Fibroblast of mammary gland (primary cell): ENCODE measurements at places on chromosomes 16 and 17.

- DNase-seq, result peak; percentile 10
These were observed 12.5 kb upstream of the C1QTNF8 start for GRCh38 chr16:1108299-1109252.

- peak; percentile 80 for DNase-seq
These were observed 2.2 kb upstream of the CDH5 start for GRCh38 chr16:66364117-66364958.

DNA sequence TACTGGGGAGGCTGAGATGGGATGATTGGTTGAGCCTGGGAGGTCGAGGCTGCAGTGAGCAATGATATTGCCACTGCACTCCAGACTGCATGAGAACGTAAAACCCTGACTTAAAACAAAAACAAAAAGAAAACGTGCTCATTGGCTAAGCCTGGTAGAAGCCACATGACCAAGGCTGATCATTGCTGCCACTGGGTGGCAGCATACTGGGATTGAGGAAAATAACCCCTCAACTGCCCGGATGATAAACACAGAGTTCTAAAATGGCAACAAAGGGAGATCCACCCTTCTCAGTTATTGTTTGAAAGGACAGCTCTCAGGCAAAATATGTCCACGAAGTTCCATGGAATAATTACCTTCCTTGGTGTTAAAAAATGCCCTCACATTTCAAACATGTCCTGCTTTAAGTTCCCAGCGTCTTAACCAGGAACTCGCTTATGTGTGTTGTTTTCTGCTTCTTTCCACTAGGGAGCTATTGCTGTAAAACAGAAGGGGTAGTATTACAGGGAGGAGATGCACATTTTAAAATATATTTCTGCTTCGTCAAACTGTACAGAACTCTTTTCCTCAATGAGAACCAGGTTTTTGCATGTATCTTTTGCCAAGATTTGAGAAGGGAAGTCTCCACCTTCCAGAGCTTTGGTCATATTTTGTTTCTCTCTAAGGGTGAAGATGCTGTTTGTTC, 675.3 kb downstream of the MAF start:
- DNase-seq, result peak; percentile 6

GRCh38 chr16:86558355-86559193, 3.5 kb upstream of the MTHFSD start:
- DNase-seq, result no peak

- no peak for DNase-seq
These were observed 648.1 kb downstream of the TOX3 start for GRCh38 chr16:51898872-51899271.

- DNase-seq, result no peak
These were observed 278.1 kb downstream of the ZFHX3 start for GRCh38 chr16:72769876-72770275.

DNA sequence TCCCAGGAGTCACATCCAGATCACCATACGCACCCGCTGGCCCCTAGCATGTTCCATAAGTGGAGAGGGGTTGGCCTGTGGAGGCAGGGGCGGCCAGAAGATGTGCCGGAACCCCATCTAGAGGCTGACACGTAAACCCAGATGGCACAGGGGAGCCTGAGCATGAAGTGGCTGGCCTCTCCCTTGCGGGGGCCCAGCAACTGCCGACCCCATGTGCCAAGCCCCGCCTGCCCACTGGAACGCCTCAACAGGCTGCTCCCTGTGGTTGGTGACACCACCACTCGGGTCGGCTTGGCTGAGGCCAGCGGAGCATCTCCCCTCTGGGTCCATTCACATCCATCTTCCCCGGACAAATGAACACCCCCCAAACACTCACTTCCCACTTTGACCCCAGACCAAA, 9.5 kb downstream of the BCAR1 start:
- no peak for DNase-seq

DNA sequence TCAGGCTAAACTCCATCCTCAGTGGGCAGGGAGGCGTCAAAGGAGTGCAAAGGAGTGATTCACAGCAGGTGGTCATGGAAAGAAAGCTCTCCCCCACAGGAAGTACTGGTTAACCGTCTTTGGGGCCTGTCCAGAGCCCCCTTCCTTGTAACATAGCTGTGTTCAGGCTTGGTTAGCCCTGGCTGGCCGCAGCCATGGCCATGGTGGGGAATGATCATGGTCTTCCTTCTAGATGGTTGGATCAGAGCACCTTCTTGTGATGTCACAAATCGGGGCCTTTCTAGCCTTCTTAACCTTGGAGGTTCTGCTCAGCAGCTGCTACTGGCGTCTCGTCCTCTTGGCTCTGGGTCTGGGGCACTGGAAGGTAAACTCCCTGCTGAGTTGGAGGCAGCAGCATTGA, 15.8 kb downstream of the NKD1 start:
- no peak for DNase-seq

- no peak for DNase-seq
These were observed 57.3 kb downstream of the MAF start for GRCh38 chr16:79543219-79543618.

DNA sequence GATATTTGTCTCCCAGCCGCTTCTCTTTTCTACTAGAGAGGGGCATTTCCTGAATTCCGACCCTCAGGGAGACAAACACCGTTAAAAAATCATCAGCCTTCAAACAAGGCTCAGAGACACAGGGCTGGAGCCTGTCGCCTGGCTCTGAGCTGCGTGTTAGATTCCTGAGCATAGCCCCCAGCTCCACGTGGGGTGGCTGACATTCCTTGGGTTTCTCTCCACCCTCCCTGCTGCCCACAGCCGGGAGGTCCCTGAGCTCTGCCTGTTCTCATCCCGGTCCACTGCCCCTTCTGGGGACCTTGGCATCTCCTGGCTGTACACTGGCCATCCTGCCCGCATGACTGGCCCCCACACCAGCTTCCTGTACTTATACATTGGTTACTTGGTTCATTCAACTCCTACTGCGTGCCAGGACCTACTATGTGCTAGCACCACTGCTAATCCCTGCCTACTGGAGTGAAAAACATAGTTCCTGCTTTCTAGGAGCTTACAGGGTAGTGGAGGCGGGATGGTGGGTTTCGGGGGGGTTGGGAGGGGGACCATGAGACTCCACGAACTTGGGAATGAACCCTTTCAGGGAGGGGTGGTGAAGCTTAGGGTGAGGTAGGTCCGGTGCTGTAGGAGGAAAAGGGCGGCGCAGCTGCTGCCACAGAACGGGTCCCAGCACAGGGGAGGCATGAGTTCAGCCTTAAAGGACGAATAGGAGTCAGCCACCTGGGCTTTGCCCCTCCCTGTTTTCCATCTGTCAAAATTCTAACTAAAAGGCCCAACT, 52.1 kb upstream of the TMEM132E start:
- no peak for DNase-seq

- DNase-seq, result no peak
These were observed 1.0 kb downstream of the PMM2 start for GRCh38 chr16:8798535-8799157.

GRCh38 chr17:44850612-44851011, 2.9 kb downstream of the HIGD1B start:
- no peak for DNase-seq

DNA sequence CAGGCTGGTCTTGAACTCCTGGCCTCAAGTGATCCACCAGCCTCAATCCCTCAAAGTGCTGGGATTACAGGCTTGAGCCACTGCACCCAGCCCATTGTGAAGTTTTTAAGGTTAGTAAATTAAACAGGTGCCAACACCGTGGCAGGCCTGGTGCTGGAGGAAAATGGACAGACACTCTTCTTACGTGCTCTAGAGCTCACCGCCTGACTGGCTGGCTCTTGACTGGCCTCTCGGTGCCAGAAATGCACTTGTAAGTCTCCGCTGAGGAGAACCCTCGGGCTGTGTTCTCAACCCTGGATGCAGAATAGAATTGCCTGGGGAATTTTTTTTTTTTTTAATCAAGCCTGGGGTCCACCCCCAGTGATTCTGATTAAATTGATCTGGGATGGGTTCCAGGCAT, 10.3 kb upstream of the HAS3 start:
- no peak for DNase-seq

- DNase-seq, result no peak
These were observed 7.2 kb upstream of the DRC7 start for GRCh38 chr16:57687363-57687929.

DNA sequence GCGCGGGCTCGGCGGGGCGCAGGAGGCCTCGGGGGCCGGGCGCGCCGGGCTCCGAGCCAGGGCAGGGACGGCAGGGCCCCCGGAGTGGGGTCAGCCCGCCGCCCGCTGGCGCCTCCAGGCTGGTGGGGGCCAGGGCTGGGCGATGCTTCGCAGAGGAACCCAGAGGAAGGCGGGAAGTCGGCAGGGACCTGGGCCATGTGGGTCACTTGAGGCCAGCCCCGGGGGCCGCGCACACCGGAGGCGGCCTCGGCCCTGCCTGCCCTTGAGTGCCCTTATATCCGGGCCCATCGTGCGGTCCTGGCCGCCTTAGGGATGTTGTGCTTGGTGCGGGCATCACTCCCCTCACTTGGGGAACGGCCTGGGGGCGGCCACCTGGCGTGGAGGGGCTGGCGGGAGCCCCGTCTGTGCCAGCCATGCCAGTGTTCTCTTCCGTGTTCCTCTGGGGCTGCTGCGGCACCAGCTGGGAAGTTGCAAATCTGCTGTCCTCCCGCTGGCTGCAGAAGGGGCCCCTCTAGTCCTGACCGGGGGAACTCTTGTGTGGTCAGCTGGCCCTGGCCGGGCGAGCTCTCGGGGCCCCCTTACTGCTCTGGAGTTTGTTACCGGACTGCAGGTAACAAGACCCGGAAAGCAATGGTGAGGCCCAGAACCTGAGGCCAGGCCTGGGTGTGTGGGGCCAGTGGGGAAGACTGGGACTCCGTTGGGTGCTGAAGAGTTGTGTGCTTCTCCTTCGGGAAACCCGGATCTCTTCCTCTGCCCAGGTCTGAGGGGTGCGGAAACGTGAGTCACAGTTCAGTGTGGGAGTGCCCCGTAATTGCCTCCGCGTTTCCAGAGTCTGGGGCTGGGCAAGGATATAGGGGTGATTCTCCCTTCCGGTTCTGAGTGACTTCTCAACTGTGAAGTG, 849 bp downstream of the CAPN15 start:
- peak; percentile 76 for DNase-seq

- peak; percentile 28 for DNase-seq
These were observed 27.4 kb upstream of the CACNA1H start for GRCh38 chr16:1125471-1125870.

DNA sequence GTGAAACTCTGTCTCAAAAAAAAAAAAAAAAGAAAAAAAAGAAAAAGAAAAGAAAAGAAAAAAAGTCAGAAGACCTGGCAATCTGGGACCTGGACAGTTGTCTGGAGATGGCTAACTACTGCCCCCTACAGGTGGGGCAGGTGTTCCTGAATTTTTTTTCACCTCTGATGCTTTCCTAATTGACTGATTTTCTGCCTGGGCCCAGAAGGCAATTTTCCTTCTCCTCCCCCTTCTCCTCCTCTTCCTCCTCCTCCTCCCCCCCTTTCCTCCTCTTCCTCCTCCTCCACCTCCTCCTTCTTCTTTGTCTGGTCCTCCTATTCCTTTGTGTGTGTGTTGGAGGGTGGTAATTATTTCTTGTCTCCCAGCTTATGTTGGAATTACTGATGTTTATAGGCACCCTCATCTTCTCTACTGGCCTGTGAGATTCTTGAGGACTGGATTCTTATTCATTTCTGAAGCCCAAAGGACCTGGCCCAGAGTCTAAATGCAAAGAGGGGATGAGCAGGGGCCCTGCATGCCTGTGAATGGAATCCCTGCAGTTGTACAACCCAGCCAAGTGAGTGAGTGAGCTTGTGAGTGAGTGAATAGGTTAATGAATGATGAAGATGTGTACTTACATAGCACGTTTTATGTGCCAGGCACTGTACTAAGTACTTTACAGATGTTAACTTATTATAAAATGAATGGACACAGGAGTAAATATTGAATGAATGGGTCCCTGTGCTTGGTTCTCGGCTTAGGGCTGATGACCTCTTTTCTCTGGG, 26.9 kb downstream of the IRX5 start:
- peak; percentile 47 for DNase-seq

DNA sequence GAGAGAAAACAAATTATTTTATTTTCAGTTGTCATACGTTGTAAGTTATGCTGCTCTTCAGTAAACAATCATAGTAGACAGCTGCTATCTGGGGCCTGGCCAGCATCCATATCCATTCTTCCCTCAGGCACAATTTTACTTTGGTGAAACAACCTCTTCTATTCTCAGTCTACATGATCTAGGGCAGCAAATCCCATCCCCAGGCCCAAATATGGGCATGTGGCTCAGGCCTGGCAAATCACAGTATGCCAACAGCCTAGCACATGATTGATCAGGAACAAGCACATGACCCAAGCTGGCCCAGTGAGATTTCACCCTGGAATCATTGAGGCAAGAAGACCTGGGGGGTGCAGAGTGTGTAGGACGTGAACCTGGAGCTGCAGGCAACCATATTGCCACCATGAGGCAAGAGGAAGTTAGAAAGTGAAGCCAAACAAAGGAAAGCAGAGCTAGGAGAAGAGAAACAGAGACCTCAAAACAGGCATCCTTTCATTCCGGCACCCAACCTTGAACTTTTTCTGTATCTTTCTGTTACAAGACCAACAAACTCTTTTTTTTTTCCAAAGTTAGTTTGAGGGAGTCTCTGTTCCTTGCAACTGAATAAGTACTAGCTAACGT, 10.3 kb upstream of the ABCC12 start:
- DNase-seq, result no peak

DNA sequence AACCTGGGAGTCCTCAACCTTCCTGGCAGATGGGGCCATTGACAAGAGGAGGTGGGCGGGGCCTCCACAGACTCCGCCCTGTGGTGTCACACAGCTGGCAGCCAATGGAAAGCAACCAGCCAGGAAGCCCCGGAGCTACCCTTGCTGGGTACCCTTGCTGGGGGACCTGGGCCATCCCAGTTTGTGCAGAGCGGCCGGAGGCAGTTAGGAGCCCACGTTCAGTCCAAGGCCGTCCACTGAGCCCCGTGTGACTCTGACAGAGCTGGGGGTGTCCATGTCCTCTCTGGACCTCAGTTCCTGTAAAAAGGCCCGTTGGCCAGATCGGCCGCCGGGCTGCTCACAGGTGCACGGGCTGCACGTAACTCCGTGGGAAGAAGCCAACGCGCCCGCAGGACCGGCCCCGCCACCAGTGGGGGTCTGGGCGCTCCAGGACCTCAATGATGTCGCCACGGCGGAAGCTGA, 17.1 kb upstream of the FAM83G start:
- no peak for DNase-seq

DNA sequence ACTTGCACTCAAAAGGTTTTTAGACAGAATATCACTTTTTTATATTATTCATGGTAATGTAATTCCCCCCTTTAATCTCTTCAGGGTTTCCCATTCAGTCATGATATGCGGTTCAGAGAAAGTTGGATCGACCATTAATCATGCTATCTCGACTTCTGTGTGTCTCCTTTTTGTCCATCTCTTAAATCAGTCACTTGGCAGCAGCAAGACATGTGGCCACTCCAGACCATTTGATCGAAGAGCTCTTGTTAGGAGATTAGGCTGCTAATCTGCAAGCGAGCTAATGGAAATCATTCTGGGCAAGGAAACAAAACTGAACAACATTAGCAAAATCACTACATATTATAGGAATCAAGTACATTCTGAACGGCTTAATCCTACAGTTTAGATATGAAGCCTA, 449.9 kb downstream of the WWOX start:
- no peak for DNase-seq
